Mucosa of gallbladder (tissue), 1 donor: ENCODE measurements at places on chromosomes 12 and 14.

GRCh38 chr12:33596061-33596460 is 156.4 kb upstream of the SYT10 start:
- no peak for DNase-seq

DNA sequence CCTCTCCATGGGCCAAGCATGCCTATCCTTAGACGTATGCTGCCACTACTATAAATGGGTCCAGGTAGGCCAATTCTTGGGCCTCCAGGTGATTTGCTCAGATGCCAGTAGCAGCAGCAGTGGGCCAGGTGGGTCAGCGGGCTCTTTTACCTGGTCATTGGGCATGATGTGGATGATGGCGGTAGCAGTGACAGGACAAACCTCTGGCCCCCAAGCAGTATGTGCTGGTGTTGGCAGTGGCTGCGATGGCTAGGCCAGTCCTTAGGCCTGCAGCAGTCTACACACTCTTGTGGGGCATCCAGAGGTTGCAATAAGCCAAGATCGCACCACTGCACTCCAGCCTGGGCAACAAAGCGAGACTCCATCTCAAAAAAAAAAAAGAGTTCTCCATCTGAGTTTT is 19.1 kb upstream of the VASH1 start:
- DNase-seq = no peak

GRCh38 chr14:74324931-74325361 is 22.2 kb upstream of the ABCD4 start:
- DNase-seq = no peak

DNA sequence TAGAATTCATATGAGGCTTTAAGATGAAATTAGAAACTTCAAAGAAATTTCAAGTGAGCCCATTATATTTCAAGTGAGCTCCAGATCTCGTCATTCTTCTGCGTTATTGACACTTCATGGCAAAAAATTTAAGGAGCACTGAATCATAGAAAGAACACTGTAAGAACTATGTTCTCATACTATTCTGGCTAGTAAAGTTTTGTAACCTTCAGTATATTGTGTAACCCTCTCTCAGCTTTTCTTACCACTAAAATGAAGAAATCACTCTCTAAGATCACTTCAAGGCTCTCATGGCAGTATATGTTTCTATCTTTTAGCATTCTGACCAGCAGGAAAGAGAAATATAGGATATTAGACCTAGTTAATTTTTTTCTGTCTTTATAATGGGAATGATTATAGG is 6.3 kb downstream of the GPHN start:
- DNase-seq = no peak

- DNase-seq = no peak
Observed at GRCh38 chr14:80447392-80447791, 236.1 kb upstream of the DIO2 start.

DNA sequence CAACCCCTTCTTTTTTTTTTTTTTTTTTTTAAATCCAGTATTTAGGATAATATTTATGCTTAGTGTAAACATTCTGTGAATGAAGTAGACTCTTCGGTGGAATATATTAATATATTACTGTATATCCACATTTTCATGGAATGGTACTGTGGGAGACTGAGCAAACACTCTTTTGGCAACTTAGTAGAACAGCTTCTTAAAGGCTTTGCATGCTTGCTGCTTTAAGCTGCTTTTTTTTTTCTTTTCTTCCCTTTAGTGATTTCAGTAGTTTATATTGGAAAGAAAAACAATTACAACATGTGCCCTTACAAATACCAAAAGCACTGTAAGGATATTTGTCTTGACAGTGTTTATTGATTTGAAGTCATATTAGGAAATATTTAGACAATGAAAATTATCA is 78.9 kb downstream of the AEBP2 start:
- DNase-seq = no peak

GRCh38 chr14:33464254-33464962 is 486.5 kb downstream of the EGLN3 start:
- DNase-seq = no peak

DNA sequence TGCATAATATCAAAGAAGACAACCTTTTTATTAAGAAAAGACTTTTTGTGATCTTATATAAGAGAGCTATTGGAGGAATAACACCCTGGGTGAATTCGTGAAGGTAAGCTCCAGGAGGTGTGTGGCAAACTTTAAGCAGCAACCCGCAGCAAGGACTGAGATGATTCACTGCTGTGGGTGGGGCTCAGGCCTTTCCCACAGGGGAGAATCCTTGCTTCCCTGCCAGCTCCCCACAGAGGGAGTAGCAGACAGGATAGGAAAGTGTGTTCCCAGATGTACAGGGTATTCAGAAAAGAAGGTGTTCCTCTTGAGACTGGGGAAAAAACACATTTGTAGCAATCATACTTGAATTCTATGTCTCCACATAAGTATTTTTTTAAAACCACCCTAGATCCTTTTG is 9.2 kb downstream of the NDUFA12 start:
- no peak for DNase-seq

DNA sequence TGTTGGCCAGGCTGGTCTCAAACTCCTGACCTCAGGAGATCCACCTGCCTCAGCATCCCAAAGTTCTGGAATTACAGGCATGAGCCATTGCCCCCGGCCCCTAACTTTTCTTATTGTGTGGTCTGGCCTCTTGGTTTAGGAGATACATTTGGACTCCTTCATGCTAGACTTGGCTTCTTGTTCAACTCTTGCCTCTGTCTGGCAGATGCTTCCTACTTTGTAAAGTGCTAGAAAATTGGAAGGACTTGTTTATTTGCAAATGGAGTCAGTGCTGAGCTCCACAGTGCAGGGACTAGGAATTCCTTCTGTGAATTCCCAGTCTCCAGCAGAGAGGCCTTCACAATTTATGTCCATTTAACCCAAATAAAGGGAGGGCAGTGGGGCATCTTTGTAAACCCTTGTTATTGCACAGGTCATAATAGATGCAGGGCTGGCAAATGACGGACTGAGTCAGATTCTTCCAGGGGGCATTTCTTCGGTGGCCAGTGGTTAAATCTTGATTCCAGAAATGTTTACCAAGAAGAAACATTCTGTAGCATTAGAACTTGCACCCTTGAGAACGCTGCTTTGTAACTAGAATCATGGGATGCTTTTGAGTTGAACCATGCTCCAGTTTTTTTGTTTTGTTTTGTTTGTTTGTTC is 73.8 kb upstream of the TBX3 start:
- no peak for DNase-seq

DNA sequence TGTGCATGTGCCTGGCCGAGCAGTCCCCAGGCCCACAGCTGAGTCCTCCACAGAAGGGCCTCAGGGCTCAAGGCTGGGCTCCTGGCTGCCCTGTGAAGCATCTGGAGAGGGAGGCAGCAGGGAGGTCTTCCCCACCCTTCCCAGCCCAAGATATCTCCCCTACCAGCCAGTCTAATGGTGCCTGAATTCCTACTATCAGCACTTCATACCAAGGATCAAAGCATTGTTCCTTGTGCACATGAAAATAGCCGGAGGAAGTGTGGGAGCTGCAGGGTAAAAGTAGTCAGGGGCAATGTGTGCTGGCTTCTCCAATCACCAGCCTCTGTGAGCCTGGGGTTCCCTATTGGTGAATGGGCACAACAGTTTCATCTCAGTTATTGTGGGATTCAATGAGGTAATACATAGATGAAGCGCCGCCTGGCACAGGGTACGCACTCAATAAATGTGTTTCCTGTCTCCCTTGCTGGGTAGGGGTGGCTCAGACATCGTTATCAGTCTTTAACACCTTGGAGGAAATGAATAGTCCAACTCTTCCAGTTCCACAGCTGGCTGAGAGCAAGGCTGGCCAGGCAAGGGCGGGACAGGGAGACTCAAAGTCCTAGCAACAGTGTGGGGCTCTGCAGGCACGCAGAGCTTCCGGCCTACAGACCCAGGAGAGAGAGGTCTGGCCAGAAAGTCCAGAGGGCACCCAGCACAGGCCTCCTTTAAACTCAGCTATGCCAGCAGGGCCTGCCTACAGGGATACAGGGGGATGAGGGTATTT is 39.1 kb upstream of the PNMA1 start:
- peak; percentile 77 for DNase-seq

- DNase-seq = no peak
Observed at GRCh38 chr12:87152075-87152474, 877.1 kb downstream of the C12orf50 start.

DNA sequence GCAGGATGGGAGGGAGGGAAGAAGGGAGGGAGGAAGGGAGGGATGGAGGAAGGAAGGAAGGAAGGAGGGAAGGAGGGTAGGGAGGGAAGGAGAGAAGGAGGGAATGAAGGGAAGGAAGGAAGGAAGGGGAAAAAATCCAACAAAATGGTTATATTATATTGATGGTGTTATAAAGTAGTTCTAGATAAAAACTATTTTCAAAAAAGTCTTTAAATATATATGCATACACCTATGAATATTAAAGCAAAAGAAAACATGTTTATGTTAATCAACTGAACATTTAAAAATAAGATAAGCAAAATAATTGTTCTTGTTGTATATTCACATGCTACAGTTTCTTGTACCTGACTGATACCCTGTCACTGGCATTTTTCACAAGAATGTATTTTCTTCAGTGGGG is 1.9 kb downstream of the BDKRB1 start:
- no peak for DNase-seq

GRCh38 chr14:72516936-72517700 is 376.8 kb downstream of the DPF3 start:
- DNase-seq = peak; percentile 74

GRCh38 chr14:24351517-24351916 is 11.7 kb upstream of the RIPK3 start:
- no peak for DNase-seq

GRCh38 chr12:44286336-44286735 is 450.5 kb downstream of the TMEM117 start:
- no peak for DNase-seq

DNA sequence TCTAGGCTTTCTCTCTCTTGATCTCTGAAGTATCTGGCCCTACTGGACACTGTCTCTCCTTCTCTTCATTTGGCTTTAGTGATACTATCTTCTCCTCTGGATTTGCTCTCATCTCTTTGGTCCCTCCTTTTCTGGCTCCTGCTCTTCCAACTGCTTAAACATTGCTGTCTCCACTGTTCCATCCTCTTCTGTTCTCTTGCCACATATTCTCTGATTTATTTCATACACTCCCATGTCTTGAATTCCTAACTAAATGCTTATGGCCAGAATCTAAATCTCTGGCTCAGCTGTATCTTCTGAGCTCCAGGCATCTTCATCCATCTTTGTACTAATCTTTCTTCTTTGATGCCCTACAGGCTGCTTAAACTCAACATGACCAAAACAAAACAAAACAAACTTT is 25.5 kb upstream of the PCED1B start:
- DNase-seq = no peak

- DNase-seq = no peak
Observed at GRCh38 chr14:27916326-27916725, 850.3 kb upstream of the FOXG1 start.

DNA sequence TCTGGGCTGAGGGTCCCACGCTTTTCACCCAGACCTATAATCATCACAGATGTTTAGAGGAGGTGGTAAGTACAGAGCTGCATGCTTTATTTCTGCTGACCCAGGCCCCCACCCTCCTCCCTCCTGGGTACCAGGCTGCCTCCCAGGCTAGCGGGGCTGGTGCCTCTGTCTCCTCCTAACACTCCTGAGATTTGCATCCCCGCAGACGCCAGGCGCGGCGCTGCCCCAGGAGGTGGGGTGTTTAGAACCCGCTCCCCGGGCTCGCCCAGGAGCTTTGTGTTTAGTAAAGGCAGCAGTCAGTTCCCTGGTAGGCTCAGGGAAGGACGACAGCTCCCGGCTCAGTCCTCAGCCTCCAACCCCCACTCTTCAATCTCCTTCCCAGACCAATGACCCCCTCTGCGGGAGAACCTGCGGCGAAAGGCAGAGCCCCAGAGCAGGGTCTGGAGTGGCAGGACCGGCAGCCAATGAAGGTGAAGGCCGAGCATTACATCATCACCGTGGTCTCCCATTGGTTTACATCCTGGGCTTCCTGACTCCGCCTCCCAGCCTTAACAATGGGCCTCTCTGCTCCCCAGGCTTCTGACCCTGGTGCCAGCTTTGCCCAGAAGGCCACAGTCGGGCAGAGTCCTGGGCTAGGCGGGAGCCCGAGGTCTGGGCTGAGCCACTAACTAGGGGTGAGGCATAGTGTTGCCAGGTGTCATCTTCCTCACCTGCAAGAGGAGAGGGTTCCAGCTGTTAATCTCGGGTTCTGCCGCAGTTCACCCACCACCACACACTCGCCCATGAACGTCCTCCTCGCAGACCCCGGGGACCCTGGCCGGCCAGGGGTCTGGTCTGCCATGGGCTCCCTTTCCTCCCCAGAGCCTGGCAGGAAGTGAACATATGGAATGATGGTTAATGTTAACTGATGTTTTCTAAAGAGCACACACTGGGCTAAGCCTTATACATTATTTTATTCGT is 57.5 kb downstream of the CALM1 start:
- peak; percentile 92 for DNase-seq

DNA sequence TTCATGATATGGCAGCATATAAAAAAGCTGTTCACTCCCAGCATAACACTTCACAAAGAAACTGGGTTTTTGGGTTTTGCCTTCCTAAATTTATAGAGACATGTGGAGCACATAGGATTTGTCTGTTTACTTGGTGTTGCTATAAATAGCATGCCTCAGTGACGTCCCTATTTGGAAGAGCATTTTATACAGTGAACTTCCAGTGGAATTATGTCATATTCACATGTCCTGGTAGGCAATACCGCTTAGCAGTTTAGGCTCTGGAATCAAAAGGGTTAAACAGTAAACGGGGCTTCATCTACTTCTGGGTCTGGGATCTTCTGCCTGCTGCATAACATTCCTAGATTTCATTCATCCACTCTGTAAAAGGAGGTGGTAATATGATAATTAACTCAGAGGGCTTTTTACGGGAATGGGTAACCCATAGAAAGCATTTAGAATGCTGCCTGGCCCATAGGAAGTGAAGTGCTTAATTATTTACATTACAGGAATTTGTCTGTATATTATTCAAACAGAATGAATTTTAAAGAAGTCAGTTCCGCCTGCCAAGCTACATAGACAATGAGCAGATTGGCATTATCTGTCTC is 396.1 kb downstream of the TMTC2 start:
- no peak for DNase-seq

- peak; percentile 10 for DNase-seq
Observed at GRCh38 chr12:116497051-116497591, 62.1 kb upstream of the MAP1LC3B2 start.
